ENCODE measurements at places on chromosomes 5 and 9. TPM values are rescaled to one million over a fixed set of nuclear protein-coding genes. Genes with fewer than 3 reads are reported as not detected.

The PCDHA9 gene
- total RNA-seq, result 3.8 TPM

The ECSCR gene
- total RNA-seq, result not detected

The FIBCD1 gene
- total RNA-seq, result not detected

The PPP3R2 gene
- not detected for total RNA-seq

The IL7R gene
- total RNA-seq, result not detected
